Activated CD8-positive, alpha-beta memory T cell treated with anti-CD3 and anti-CD28 coated beads for 24 hours (primary cell): ENCODE measurements at places on chromosomes 2 and 18.
A peak's percentile ranks its signal among the peaks of the same experiment; 100 is the strongest.

GRCh38 chr2:96449637-96450036 lies 55.5 kb downstream of the NEURL3 start:
- DNase-seq: no peak

GRCh38 chr2:70966681-70967080 lies 11.7 kb upstream of the ANKRD53 start:
- DNase-seq: peak; percentile 47

DNA sequence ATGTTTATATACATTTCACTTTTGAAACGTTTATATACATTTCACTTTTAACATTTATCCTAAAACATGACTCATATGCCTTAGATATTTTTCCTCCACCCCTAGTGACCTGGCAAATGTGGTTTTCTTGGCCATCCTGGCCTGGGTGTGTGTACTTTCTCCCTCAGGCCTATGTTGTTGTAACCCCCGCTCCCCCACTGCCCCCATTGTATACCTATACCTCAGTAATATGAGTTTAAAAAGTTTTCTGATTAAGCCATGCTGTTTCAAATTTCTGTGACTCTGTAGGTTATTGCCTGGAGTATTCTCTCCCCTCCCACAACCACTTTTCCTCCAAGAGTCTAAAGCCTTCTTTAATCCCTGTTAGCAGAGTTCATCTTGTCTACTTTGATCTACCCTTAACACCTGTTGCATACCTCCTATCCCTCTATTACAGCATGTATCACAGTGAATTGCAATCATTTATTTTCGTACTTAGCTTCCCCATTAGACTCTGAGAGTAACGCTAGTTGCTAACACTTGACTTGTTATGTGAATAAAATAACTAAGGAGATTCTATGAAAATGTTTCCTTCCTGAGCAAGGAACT lies 67.9 kb downstream of the LCLAT1 start:
- no peak for DNase-seq

GRCh38 chr2:161703863-161704262 lies 79.6 kb downstream of the SLC4A10 start:
- DNase-seq: no peak

- no peak for DNase-seq
These were observed 122.1 kb downstream of the ACAA2 start for GRCh38 chr18:49691177-49691608.

DNA sequence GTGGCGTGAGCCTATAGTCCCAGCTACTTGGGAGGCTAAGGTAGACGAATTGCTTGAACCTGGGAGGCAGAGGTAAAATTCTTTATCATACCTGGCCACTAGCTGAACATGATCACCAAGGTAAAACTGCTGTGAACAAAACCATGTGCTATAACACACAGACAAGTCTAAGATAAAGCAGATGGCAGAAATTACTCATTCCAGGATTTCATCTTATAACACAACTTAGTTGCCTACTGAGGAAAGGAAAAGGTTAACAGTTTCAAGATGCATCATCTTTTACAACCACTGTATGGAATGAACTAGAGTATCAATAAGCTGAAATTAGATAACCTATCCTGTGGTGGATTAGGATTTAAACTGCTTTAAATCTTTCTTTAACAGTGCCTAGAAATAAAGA lies 8.3 kb downstream of the ARL5A start:
- peak; percentile 51 for DNase-seq

- DNase-seq: no peak
These were observed 149.6 kb downstream of the LAMA3 start for GRCh38 chr18:23838801-23839366.

- no peak for DNase-seq
These were observed 61.3 kb upstream of the HAAO start for GRCh38 chr2:42853549-42854206.

GRCh38 chr18:31044926-31045325 lies 2.4 kb upstream of the DSC3 start:
- DNase-seq: no peak

GRCh38 chr18:26406324-26406723 lies 142.0 kb downstream of the KCTD1 start:
- DNase-seq: no peak

- DNase-seq: no peak
These were observed 30.2 kb downstream of the CABLES1 start for GRCh38 chr18:23165271-23166068.

DNA sequence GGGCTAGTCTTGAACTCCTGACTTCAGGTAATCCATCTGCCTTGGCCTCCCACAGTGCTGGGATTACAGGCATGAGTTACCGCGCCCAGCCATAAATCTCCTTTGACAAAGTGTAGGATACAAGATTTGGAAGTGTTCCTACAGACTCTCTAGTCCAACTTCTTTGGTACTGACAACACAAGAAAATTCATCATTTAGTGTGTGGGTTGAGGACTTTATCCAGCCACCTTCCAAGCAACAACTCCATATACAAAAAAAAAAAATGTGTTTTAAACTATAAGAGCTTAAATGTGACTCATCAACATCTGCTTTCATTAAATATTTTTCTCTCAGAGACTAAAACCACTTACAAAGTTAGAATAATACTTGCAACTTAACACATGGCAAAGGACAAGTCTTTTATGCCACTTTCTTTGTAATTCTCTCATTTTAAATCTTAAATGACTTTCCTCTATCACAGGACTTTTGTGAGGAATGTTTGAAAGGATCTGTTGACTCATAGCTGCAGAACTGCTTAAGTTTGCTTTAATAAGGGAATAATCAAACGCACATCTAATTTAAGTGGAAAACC lies 46.2 kb upstream of the ITGAV start:
- DNase-seq: no peak

DNA sequence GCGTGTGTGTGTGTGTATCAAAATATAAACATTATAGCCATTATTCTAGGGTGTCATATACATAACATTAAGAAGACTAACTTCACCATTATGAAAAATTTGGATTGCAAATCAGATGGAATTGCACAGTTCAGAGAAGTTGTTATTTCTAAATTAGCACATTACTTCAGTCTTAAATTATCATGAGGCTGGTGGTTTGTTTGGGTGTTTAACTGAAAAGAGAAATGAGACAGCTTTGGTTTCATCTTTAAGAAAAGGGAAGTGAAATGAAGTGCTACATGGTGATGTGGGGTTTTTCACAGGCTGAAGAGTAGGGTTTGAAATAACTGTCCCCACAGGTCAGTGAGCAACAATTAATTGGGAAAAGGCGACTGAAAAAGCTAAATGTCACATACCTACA lies 161.2 kb upstream of the XIRP2 start:
- DNase-seq: no peak

GRCh38 chr18:27860701-27861107 lies 316.2 kb downstream of the CDH2 start:
- no peak for DNase-seq

DNA sequence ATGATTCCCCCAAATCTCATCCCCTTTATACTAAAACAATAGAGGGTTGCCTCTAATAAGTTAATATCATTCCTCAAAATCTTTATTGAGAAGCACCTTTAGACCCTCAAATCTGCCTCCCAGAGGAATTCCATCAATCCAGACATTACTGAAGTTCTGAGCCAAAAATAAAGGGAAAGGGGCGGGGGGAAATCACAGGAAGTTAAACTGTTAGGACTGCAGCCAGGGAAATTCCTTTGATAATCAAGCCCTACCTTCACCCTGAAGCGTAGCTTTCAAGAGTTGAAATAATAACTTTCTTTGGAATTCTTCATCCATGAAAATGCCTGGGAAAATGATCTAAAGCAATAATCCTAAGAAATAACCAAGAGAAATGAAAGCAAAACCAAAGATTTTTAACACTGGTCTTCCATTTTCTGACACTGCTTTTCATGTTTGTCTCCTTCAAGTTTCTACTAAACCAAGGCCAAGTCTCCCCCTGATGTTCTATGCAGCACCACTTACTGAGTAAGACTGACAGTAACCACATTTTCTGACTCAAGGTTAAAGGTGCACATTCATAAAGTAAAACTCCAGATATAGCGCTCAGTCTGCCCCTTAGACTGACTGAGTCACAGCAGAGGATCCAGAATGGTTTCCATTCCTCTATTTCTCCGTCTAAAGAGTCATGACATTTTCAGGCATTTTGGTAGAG lies 78.2 kb downstream of the TCF4 start:
- DNase-seq: no peak

GRCh38 chr2:187851955-187852561 lies 297.8 kb upstream of the TFPI start:
- no peak for DNase-seq

GRCh38 chr2:37802211-37802752 lies 122.8 kb upstream of the RMDN2 start:
- no peak for DNase-seq

DNA sequence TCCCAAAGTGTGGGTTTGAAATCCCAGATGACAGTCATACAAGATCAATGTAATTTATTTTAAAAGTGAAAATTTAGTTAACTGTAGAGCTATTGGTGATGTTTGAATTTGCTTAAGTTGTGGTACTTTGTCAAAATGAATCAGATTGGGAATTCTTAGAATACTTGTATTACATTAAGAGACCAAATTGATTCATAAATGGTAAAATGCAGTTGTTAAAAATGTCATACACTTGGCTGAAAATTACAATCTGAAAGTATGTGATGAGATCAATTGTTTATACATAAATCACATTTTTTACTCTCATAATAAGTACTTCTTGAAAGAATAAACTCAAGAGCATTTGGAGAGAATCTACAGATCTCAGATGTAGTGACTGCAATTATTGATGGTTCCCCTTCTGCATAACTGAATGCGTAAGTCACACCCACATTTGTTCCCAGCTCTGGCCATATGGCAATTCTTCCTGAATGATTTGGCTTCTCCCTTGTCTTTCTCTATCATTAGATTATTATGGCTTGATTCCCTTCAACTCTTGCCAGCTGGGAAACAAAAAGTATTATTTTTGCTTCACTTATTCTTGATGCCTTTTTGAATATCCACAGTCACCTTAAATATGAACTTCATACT lies 558.5 kb downstream of the CPS1 start:
- no peak for DNase-seq

- no peak for DNase-seq
These were observed 34.8 kb downstream of the HAT1 start for GRCh38 chr2:171957061-171957460.

GRCh38 chr2:57760381-57760801 lies 286.2 kb upstream of the VRK2 start:
- DNase-seq: no peak

DNA sequence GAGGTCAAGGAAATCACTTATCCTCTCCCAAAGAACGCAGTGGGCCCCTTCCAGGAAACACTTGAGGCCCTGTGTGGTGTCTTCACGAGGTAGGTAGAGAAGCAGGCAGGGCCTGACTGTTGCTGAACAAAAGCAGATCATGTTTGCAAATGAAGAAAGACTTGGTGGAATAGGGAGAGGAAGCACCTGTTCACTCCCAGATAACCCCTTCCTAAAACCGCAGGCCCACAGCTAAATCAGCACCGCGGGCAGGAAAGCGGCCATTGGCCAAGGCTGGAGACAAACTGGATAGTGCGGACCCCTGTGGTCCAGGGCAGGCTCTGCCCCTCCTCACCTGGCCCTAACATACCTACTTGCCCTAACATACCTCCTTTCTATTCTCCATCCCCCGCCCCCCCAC lies 64.9 kb upstream of the KLHL29 start:
- no peak for DNase-seq

DNA sequence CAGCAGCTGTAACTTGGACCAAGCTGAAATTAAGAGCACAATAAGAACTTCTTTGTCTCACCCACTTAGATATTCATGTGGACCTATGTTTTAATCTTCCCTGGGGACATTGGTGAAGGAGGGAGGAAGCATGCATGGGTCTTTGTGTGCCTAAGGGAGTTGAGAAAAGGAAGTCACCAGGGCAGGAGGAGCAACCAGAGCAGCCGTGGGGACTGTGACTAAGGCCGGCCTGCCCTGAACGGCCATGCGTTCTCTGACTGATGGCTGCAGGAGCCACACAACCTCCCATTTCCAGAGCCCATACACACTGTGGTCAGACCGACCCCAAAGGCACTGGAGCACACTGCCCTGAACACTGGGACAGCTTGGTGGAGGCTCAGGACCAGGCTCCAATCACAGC lies 43.7 kb upstream of the SLC35G4 start:
- no peak for DNase-seq

GRCh38 chr2:149766339-149766738 lies 178.8 kb upstream of the MMADHC start:
- DNase-seq: no peak

DNA sequence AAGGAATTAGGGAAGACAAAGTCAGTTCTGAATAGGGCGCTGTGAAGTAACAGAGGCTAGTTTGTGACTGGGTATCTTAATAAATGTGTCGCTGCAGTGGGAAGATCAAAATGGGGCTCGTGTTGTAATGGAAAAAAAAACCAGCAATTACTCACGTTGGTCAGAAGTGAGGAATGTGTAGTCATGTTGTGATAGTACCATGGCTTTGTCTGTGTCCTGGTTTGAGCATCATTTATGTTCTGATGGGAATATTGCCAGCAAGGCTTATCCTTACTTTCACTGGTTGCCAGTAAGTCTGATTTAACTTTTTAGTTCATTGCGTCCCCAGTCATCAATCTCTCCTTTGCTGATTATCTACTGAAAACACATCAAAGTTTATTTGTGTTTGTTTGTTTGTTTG lies 467.6 kb downstream of the NYAP2 start:
- no peak for DNase-seq

- no peak for DNase-seq
These were observed 53.0 kb downstream of the POMC start for GRCh38 chr2:25115249-25115883.

DNA sequence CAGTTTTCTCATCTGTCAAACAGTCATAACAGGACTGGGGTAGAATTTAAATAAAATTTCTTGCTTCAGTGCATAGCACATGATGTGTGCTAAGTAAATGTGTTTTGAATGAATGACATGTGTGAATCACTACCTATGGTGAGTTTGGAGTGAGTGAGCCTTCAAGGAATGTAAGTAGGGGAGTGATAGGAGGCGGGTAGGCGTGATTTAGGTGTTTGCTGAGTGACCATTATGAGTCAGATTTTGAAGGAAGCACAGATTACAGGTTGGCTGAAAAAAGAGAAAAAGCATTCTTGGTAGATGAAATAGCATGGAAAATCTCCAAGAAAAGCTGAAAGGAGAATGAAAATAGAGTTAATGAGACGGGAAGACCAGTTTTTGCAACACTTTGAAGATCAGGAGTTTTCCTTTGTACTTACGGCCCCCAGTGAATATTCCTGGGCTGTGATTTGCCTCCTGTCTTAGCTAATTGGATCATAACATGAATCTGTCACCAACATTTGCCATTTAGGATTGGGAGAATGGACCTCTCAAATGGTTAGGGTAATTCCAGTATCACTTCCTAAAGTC lies 136.9 kb upstream of the GATA6 start:
- no peak for DNase-seq

GRCh38 chr18:74140582-74140981 lies 7.1 kb downstream of the FBXO15 start:
- DNase-seq: no peak

- DNase-seq: peak; percentile 21
These were observed 66.1 kb upstream of the RGPD5 start for GRCh38 chr2:109727929-109728447.
